ENCODE measurements at places on chromosomes 1 and 21. TPM values are rescaled to one million over a fixed set of nuclear protein-coding genes. Genes with fewer than 3 reads are reported as not detected.

ZBTB40 gene
- 13.7 TPM for total RNA-seq

CD247 gene
- not detected for total RNA-seq

OR6N1 gene
- total RNA-seq = not detected

ZNF644 gene
- 45.8 TPM for total RNA-seq

BGLAP gene
- total RNA-seq = 0.50 TPM

HES2 gene
- total RNA-seq = 0.59 TPM

SESN2 gene
- 32.8 TPM for total RNA-seq

CTNNBIP1 gene
- 23.5 TPM for total RNA-seq

All from smooth muscle cell of the pulmonary artery (primary cell).